Astrocyte of the spinal cord (primary cell): ENCODE measurements at places on chromosomes 12 and 14.

GRCh38 chr12:89663577-89664357, 44.9 kb downstream of the ATP2B1 start:
- DNase-seq = peak; percentile 23

- DNase-seq = no peak
Measured at GRCh38 chr12:120394483-120395367, 25.8 kb upstream of the MSI1 start.

DNA sequence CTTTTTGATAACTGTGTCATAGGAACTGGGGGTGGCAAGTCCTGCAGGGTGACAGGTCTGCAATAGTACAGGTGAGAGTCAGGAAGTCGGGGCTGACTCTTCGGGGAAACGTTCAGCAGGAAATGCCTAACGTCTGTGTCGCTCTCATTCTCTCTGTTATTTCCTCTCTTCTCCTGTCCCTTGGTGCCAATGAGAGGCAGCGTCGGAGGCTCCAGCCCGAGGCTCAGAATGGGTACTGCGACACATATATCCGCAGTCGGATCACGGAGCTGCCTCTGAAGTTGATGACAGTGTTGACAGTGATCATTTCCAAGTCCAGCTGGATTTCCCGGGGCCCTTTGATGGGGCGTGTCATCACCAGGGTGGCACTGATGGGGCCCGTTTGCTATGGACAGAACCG, 2.7 kb upstream of the TC2N start:
- DNase-seq = no peak

GRCh38 chr14:91388551-91388975, 29.1 kb downstream of the CCDC88C start:
- peak; percentile 18 for DNase-seq

DNA sequence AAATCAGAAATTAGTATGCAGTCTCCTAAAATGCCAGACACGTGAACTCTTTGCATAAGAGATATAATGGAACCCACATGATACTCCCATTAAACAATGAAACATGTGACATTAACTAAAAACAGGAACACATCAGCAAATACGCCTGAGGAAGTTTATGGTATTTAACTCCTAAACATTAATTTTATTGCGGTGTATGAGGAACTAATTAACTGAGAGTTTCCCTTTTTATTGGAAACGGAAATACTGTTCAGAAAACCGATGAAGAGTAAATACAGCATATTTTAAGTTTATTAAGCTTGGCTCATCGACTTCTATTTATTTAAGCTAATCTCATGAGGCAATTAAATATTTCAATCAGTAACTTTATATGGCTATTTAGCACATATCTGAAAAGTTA, 290.3 kb downstream of the SOX5 start:
- no peak for DNase-seq

- peak; percentile 90 for DNase-seq
Measured at GRCh38 chr14:67413806-67414769, 2.1 kb upstream of the PLEK2 start.

GRCh38 chr14:63045612-63046320, 508 bp upstream of the KCNH5 start:
- peak; percentile 39 for DNase-seq

DNA sequence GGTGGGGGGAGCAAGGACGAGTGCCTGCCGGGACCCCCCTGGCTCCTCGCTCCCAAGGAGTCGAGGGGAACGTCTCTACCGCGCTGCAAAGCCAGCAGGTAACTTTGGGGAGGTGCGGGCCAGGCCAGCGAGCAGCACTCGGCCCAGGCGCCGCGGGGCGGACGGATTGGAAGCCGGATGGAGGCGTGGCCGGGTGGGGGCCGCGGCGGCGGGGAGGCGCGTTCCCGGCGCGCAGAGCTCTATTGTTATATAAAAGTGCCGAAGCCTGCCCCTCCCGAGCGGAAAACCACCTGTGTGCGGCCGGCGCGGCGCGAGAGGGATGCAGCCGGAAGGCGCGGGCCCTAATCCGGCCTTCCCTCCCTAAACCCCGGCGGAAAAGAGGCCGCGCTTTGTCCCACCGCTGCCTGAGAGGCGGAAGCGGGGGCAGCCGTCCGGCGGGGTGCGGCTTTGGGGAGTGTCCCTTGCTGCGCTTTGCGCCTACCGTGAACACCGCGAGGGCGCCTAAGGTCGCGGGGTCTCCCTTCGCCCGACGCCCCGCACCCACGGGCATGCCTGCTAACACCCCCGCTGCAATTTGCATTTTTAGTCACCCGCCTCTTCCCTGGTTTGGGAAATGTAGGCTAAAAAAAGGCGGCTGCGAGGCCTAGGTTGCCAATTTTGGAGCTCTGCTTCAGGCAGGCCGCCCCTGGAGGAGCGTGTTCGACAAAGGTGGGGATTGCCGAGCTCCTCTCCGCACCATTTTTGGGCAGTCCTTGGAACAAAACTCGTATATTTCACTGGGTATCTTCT, 1.7 kb upstream of the DUSP6 start:
- peak; percentile 70 for DNase-seq

GRCh38 chr12:46145881-46146280, 123.0 kb downstream of the SLC38A1 start:
- no peak for DNase-seq

DNA sequence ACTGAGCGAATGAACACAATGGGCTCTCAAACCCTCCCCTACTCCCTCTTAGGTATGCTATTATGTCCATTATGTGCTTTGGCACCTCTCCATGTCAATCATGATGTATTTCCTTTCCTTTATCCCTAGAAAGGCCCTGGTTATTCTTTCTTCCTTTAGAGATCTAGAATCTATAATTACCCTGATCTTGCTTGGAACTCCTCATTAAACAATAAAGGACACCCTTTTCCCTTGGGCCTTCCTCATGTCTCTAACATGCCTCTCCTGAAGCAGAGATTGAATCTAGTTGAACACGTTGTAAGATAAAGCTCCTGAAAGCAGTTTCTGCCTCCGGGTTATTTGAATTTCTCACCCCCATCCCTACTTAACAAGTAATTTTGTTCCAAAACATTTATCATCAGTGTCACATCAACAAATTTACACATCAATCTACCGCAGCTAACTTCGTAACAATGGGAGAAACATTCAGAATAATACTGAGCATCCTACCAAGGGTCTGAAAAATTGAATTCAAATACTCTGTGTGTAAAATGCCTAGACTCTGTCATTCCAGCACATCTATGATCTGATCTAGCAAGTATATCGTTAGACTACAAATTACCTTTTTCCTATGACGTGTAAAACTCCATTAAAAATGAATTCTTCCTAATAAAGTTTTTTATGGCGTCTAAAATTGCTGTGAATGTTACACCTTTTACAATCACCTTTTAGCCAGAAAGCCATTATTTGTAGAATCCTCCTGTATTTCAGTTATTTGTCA, 5.4 kb downstream of the USP44 start:
- DNase-seq = no peak

GRCh38 chr12:5873281-5873919, 71.7 kb downstream of the ANO2 start:
- no peak for DNase-seq

DNA sequence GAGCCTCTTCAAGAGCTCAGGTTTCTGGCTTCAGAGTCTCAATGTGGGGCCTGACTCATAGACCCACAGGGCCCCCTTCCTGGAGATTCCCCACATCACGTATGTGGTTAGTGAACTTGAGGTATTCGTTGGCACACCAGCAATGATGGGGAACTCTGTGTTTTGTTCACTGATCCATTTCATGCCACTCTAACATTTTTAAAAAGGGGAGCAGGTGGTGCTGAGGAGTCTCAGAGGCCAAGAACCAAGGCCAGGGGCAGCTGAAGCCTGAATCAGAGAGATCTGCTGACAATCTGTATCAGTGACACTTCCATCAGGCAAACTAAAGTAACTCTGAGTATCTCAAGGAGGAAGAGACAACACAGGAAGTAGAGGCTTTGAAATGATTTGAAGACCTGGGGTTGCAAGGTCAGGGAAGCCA, 323.4 kb downstream of the VRK1 start:
- no peak for DNase-seq

DNA sequence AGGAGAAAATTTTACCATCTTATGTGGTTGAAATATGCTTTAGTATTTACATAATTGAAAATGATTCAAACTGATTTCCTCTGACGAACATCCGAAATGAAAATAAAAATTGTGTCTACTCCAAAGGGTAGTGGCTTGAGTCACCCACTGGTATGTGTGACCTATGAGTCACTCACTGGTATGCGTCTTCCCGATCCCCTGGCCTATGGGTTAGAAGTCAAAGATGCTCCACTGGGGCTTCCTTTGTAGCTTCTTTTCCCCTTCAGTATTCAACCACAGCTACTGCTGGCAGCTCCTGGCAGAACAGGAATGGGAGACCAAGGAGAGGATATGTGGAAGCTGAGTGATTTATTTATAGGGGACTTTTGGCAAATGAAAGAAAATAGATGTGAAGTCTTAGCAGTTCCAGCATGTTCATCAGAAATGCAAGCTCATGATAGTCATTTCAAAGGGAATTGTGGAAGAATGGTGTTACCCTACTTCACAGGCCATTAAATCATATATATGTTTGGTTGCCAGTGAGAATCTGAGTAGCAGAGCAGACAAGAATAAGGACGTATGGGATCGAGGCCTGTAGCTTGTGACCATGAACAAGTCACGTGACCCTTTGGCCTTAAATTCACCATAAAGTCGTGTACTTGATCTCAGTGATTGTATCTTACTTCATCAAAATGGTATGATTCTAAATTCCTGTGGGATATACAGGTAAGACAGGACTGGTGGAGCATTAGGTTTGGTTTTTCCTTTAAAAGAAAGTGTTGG, 108.3 kb downstream of the CRADD start:
- peak; percentile 95 for DNase-seq

- DNase-seq = no peak
Measured at GRCh38 chr14:76585616-76586015, 175.7 kb upstream of the VASH1 start.

DNA sequence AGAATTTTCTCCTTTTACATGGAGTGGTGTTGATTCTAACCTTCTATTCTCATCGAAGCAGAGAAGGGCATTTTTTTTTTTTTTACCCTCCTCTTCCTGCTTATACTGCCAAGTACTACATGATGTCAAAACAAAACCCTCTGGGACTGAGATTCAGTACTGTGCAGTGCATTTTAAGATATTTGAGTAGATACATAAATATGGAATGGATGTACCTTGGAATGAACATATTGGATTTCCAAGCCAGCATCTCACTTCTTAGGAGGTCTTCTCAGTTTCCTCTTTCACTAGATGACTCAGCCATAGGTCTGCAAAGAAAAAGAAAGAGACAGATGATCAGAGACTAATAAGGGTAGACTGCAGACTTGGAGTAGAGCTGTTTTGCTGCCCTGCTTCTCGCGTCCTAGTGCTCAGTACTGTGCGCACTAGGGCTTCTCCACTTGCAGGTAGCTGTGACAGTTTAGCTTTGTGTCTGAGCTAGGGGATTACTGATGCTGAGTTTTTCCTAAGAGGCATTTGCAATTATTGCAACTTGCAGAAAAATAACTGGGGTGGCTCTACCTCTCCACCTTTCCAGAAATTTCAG, 20.4 kb downstream of the TPH2 start:
- peak; percentile 66 for DNase-seq

DNA sequence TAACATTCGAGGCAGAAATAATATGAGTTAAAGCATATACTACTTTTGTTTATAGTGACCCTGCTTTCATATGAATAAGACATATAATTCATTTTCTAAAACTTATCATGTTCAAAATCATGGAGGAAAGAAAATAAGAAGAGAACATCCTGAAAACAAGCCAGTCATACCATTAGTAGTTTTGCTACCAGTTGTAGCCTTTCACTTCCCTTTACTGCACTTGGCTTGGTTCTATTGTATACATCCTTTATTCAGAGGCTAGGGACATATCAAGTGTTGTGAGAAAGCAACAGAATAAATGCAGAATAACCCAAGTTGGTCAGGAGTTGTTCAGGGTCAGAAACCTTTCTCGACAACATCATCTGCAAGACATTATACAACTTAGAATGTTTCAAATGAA, 598.7 kb downstream of the SOX5 start:
- DNase-seq = no peak

DNA sequence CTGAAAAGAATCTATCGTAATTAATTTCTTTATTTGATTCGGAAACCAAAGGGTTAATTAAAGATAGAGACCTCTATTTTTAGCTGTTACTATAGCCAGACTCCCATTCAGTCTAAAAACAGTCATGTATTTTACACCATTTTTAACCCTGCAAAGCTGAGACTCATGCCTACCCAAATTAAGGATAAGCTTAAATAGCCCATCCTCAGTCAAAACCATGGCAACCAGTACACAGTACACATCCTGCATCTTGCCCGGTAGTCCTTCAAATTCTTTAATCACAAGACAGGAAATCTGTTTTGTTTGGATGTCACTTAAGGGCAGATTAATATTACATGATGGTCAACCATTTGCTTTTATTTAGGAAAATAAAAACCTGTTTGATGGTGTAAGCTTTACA, 25.5 kb upstream of the KCNK10 start:
- DNase-seq = no peak

- DNase-seq = no peak
Measured at GRCh38 chr12:4217091-4217490, 56.5 kb upstream of the CCND2 start.

DNA sequence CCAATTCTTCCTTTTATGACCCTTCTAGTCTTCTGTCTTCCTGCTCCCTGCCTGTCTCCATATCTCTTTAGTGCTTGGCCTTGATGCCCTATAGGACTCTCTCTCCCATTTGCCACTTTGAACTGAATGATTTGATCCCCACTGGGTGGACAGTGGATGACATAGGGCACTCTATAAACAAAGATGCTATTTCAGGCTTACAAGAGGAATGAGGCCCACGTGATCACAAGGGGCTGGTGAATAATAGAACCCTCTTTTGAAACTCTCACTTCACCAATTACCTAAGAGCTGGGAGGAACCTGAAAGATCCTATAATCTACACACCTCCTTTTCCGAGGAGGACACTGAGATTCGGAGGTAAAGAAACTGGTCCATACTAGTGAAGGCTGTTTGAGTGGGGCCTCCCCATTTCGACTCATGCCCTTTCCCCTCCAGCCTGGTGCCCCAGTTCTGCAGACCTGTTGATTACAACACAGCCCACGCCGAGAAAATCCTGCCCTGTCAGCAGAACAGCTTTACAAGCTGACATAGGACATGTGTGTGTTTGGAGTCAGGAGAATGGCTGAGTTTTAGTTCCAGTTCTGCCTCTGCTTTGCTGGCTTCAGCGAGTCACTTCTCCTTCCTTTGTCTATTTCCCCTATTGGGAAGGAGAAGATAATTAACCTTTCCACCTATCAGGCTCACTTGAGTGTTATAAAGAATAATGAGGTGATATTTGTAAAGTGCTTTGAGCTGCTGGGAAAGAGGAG, 400.3 kb downstream of the ZFP36L1 start:
- DNase-seq = no peak
